ENCODE measurements at places on chromosomes 7 and 10.

GRCh38 chr7:20189852-20190251 is 27.3 kb downstream of the MACC1 start:
- no peak for DNase-seq

DNA sequence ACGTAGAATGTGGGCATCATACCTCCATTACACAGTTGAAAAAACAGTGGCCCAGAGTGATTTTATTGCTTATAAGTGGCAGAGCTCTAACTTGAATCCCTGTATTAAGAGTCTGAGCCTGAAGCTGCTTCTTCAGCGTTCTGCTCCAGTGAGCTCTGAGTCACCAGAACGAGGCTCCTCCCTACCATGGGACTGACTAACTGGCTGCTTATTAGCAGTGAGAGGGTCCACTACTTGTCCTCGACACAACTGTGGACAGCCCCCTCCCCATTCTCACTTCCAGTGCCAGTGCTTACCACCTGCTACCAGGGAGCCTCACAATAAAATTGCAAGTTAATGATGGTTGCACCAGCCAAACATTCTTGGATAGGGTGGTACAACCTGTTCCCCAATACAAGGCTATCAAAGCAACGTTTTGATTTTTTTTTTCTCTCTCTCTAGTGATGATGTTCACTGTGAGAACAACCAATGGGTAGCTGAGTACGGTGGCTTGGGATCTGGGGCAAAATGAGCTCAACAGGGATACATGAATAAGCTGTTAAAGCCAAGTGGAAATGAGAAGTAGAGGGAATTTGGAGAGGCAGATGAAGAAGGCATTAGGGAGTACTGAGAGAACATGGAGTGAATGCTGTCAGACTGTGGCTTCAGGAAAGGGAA is 2.7 kb upstream of the NRG3 start:
- DNase-seq, result no peak

DNA sequence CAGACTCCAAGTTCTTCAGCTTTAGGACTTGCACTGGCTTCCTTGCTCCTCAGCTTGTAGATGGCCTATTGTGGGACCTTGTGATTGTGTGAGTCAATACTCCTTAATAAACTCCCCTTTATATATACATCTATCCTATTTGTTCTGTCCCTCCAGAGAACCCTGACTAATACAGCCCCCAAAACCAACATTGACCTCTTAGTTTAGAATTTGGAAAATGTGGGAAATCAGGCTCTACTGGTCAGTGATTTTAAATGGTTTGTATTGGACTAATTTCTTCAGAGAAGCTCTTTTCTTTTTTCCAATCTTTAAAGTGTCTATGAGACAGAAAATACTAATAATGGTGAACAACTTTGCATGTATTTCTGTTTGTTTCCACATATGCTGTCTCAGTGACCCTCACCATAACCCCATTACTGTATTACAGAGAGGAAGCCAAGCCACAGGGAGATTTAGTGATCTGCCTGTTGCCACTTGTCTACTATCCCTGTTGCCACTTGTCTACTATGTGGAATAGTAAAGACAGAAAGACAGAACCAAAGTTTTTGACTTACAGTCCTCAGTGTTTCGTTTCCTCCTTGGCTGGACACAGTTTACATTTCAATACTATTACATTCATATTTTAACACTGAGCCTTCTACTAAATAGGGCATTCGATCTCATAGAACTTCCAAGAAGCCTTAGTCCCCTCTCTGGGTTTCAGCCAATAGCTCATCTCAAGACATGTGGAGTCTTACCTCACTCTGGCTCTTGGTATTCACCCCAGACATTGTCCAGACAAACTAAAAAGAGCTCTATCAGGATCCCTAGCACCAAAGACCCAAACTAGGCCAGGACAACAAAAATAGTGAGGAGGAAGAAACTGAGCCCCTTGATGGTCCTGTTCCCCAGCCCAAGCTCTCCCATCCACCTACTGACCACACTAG is 121.0 kb downstream of the AKR1D1 start:
- no peak for DNase-seq

GRCh38 chr7:113071465-113071864 is 15.2 kb downstream of the GPR85 start:
- DNase-seq, result peak; percentile 11

DNA sequence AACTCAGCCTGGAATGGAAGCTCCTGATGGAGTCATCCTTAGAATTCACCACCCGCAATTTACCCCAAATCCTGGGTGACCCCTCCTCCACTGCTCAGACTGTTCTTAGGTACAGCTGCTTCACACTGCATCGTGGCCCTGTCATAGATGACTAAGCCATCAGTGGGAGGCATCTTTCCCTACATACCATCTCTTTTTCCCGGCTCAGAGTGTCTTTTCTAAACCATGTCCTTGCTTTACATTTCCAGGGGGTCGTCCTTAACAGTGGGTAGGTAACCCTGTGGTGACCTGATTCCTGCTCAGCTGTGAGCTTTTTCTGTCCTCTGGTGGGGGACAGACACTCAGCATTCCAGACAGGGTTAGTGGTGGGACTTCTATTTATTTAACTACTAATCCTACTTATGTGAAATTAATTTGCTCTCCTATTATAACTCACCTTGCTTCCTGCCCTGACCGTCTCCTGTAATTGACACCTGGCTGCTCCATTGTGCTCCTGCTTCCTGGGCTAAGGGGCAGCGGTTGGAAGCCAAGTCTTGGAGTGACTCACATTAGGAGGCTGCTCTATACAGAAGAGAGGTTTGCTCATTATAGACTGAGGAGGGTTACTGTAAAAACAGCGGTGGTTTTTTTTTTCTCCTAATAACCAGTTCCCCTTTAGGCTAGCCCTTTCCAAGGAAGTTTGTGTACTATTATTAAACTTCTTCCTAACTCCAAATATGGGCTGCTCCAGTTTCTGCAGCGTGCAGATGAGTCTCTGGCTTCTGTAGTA is 40.6 kb downstream of the PYROXD2 start:
- DNase-seq, result peak; percentile 85

DNA sequence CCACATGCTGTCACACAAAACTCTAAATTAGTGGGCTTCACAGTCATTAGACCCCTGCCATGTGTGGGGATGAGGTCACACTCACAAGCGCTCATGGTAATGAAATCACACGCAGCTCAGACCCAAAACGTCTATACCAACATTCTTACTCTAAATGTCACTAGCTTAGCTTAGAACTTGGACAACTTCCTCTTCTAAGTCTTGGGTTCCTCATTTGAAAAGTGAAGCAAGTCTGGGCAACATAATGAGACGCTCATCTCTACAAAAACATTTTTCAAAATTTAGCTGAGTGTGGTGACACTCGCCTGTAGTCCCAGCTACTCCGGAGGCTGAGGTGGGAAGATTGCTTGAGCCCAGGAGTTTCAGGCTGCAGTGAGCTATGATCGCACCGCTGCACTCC is 92.7 kb upstream of the MACROH2A2 start:
- peak; percentile 5 for DNase-seq

DNA sequence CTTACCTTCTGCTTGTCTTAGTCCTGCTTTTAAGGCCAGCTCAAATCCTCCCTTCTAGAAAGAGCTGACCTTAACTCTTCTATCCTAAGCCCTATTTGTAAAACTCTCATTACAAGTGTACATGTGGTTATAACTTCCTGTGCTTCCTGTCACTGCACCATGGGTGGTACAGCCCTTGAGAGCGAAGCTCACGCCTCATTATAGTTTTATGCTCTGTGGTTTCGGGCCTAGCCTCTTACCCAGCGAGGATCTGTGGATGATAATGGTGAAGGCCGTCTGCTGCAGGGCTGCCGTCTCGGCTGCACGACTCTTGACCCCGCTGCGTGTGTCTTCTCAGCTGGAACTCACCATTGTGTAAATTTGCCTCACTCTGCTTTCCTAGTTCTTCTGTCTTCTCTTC is 74.6 kb downstream of the CUL1 start:
- DNase-seq, result peak; percentile 34

DNA sequence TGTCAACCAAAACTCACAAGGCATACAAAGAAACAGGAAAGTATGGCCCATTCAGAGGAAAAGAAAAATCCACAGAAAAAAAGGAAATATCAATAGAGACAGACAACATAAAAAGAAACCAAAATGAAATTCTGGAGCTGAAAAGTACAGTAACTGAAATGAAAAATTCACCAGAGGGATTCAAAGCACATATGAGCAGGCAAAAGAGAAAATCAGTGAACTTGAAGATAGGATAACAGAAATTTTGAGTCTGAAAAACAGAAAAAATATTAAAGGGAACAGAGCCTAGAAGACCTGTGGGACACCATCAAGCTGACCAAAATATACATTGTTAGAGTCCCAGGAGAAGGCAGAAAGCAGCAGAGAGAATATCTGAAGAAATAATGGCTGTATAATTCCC is 60.6 kb downstream of the XPNPEP1 start:
- DNase-seq, result no peak

DNA sequence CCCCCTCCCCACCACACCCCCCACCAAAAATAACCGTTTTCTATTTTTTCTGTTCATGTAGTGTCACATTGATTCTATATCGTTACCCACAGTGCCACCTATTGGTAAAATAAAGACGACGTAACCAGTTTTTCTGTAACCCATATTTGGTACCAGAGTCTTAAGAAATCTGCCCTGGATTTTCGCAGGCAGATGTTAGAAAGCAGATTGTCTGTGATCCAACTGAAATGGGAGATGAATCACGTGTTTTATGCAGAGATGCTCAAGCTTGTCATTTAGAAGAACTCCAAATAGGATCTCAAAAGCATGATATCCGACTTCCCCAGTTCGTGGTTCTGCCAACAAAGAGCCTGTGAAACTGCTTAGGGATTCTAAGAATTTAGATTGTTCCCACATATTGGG is 261.1 kb upstream of the CSTF2T start:
- DNase-seq, result peak; percentile 65

- peak; percentile 74 for DNase-seq
Observed at GRCh38 chr10:88528806-88529570, 54.1 kb downstream of the RNLS start.

DNA sequence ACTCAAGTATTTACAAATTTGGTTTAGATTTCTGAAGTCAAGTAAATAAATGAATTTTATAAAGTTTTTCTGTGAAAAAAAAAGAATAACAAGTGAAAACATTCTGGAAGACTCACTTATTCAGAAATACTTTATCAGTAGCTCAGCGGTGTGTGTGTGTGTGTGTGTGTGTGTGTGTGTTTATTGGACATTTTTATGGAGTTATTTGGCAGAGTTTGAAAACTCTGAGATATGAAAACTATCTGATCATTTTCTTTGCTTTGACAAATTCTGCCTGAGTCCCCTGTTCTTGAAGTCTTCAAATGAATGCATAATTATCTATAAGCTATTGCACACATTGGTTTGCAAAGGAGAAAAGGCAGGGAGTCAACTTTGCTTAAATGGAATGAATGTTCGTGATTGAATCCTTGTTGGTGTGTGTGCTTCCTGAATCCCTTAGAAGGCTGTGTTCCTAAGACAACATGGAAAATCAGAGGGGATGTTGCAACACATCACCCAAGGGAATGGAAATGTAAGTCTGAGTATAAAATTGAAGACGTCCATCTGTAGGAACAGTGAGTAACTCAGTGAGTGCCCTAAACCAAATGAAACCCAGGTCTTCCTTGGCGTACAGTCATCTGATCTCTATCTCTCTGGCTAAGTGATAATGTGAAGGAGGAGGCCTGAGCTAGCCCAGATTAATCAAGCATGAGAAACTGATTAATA is 160.9 kb downstream of the REEP3 start:
- DNase-seq, result peak; percentile 98

GRCh38 chr7:23404546-23405239 is 65.6 kb downstream of the IGF2BP3 start:
- no peak for DNase-seq

- DNase-seq, result peak; percentile 56
Observed at GRCh38 chr10:76209135-76209534, 777.7 kb downstream of the LRMDA start.

DNA sequence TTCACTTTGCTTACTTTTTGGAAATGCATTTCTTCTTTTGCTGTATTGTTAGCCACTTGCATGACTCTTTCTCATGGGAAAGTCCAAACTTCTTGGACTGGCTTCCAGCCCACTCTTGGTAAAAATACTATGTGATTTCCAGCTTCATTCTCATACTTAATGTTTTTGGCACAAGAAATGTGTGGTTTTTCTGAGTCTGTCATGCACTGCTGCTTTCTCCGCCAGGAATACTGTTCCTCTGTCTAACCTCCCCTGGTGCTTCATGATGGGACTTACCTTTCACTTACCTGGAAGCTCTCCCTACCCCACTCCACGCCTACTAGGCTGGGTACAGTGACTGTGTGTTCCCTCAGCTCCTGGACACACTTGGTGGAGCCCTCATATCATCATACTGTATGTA is 18.7 kb downstream of the MGAM2 start:
- DNase-seq, result no peak

DNA sequence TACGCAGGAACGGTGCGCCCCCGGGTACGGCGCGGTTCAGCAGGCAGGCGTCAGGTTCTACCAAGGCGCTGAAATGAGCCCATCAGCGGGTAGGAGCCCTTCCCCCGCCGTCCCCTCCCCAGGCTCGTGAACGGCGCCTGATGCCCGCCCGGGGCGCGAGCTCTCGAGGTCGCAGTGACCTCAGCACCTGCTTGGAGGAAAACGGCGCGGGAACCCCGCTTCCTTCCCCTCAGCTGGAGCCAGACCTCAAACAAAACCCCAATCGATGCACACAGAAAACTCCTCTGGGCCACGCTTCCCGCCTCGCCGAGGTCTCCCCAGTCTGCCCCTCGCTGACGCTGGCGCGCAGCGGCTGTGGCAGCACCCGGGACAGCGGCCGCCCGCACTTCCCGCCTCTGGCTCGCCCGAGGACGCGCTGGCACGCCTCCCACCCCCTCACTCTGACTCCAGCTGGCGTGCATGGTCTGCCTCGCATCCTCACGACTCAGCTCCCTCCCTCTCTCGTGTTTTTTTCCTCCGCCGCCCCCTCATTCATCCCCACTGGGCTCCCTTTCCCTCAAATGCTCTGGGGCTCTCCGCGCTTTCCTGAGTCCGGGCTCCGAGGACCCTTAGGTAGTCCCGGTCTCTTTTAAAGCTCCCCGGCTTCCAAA is 514 bp upstream of the GAD2 start:
- DNase-seq, result peak; percentile 20

- DNase-seq, result no peak
Observed at GRCh38 chr7:16350634-16351033, 70.7 kb downstream of the CRPPA start.

DNA sequence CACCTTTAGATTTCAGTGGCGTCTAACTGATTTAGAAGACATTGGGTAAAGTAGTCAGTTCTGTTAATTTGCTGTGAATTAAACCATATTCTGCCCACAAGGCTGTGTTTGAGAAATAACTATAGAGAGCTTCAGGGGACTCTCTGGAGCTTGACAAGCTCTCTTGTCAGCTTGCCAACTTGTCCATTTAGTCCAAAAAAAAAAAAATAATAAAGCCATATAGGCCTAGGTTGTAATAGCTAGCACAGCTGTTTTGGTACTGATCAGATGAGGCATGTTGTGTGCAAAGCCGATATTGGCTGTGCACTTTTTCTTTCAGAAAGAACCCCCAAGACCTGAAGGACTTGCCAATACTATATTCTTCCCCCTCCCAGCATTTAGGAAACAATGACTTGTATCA is 20.2 kb upstream of the ZNF282 start:
- no peak for DNase-seq

- no peak for DNase-seq
Observed at GRCh38 chr10:102473445-102474331, 22.3 kb upstream of the C10orf95 start.

GRCh38 chr7:29881724-29882123 is 75.4 kb downstream of the WIPF3 start:
- DNase-seq, result no peak
